ENCODE measurements at places on chromosomes 2 and 18.

DNA sequence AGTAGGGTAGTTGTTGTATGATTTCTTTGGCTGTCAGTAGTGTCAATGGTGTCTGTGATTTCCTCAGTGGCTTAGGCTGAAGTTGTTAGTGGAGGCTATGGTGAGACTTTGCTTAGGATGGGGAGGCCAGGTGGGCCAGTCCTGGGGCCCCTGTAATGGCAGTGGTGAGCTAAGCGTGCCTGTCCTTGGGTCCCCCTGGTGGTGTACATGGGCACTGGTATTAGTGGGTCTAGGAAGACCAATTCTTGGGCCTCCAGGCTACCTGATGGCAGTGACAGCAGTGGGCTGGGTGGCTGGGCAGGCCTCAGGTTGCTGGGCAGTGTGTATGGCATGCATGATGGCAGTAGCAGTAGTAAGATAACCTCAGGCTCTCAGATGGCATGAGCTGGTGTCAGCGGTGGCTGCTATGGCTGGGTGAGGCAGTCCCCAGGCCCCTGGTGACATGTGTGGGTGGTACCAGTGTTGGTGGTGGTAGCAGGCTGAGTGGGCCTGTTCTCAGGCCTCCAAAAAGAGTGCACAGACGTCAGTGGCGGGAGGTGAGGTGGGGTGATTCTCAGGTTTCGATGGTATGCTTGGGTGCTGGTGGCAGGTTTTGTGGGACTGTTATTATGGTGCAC lies 103.2 kb downstream of the KLHL14 start:
- no peak for DNase-seq

- DNase-seq: no peak
Observed at GRCh38 chr2:28904295-28904694, 9.8 kb downstream of the WDR43 start.

- no peak for DNase-seq
Observed at GRCh38 chr2:207044379-207045362, 105.4 kb downstream of the CPO start.

- DNase-seq: no peak
Observed at GRCh38 chr2:217797165-217797564, 205.6 kb downstream of the TNS1 start.

DNA sequence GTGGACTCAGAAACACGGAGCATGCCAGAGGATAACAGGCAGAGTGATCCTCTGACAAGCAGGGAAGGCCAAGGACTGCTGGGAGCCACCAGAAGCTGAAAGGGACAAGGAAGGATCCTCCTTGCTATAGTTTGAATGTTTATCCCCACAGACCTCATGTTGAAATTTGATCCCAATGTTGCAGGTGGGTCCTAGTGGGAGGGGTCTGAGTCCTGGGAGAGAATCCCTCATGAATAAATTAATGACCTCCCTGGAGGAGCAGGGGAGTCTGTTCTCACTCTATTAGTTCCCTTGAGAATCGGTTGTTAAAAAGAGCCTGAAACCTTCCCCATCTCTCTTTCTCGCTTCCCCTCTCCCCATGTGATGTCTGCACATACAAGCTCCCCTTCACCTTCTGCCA lies 124.4 kb downstream of the FBXO15 start:
- no peak for DNase-seq

DNA sequence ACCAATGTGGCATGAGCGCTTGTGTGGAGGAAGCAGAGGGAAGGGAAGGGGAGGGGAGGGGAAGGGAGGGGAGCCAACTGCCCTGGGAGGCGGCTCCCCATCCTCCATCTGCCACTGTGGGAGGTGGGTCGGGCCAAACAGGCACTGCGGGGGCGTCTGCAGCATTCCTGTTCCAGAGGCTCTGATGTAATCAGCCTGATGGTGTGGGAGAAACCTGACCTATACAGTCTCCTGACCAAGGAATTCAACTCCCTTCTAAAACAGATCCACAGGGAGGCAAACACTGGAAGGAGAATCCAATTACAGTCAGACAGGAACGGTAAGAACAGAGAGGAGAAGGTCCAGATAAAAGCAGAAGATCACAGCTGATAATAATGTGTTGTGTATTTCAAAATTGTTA lies 88.8 kb downstream of the CD8B2 start:
- DNase-seq: no peak

- no peak for DNase-seq
Observed at GRCh38 chr2:222257645-222258044, 41.2 kb downstream of the PAX3 start.
